ENCODE measurements at places on chromosomes 12 and 14.

DNA sequence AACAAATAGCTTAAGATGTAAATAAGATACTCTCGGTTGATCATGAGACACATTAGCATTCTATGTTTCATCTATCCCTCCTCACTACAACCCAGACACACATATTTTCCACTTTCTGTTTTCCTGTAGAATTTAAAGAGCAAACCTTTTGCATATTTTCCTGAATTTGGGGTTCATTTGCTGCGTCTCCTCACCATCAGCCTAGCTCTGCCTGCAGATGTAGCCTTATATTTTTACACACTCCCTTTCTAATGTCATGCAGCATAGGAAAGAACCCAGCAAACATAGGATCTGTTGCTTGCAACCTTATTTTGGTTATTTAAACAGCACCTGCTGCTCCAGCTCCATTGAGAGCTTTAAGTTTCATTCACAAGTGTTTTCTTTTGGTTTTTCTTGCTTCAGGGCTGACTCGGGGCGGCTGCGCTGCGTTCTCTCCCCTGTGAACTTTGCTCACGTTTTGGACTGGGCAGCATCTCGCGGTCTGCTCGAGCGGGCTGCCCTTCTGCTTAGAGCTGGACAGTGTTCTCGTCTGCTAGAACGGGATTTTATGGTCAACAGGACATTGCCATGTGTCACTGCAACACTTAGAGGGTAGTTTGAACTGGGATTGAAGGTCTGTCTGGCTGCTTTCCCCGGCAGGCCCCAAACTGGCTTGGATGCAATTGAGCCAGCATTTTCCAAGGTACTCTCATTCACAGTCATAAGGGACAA lies 57.8 kb upstream of the VRK1 start:
- no peak for DNase-seq

DNA sequence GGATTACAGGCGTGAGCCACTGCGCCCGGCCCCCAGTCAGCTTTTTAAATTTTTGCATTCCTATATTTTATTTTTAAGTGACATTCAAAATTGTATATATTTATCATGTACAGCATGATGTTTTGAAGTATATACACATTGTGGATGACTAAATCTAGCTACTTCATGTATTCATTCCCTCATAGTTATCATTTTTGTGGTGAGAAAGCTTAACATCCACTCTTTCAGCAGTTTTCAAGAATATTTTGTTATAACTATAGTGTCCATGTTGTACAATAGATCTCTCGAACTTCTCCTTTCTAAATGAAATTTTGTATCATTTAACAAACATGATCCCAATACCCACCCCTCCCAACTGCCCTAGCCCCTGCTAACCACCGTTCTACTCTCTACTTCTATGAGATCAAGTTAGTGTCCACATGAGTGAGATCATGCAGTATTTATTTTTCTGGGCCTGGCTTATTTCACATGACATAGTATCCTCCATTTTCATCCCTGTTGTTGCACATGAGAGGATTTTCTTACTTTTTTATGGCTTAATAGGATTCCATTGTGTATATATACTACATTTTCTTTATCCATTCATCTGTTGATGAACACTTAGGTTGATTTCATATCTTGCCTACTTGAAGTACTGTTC lies 8.8 kb upstream of the HEBP1 start:
- no peak for DNase-seq

DNA sequence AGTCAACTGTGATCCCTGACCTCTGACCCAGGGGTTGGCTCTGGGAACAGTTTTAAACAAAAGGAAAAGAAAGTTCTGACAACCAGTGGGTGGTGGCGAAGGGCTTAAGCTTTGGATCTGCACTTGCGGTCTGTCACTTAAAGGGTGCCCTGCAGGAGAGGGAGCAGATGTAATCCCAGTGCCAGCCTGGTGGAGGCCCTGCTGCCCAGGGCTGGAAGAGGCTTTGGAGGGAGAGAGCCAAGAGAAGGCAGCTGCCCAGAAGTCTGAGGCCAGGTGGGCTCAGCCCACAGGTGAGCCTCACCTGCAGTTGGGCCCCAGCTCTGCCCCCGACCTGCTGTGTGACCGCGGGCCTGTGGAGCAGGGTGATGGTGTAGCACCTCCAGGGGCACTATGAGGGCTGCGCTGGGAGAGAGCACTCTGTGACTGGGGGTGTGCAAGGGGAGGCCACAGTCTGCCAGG lies 19.1 kb downstream of the SH2B3 start:
- no peak for DNase-seq

- no peak for DNase-seq
Observed at GRCh38 chr12:31749024-31749704, 20.3 kb upstream of the AMN1 start.

DNA sequence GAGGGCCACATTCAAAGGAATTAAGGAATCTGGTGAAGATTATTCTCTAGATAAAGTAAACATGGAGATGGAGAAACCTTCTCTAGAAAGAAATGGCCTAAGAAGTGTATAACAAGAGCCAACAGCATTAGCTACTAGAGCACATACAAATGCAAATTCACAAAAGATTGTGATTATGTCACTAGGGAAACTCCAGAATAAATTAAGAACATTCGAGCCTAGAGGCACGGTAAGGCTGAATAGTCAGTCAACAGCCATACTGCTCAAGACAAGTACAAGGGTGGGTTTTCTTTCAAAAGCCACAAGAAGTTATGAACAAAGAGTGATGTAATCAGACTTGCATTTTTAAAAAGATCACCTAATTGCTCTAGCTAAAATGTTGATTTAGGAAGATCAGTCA lies 25.4 kb downstream of the PPP4R3A start:
- no peak for DNase-seq

DNA sequence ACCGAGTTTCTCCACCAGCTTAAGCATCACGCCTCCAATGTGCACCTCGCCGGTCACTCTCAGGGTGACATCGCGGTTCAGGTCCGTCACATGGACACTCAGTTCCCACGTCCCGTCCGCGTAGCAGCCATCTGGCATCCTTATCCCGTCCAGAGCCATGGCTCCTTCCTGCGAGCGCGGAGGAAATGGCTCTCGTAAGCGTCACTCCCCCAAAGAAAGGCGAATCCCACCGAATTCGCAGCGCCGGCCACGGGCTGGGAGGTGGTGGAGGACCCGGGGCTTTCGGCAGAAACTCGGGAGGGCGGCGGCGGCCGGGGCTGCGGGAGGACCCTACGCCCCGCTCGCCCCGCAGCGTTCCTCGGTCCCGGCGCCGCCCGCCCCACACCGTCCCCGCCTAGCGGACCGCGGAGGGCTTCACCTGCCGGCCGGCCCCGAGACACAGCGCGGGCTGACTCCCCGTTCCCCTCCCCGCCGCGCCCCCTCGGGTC lies 396 bp downstream of the FERMT2 start:
- DNase-seq, result no peak

DNA sequence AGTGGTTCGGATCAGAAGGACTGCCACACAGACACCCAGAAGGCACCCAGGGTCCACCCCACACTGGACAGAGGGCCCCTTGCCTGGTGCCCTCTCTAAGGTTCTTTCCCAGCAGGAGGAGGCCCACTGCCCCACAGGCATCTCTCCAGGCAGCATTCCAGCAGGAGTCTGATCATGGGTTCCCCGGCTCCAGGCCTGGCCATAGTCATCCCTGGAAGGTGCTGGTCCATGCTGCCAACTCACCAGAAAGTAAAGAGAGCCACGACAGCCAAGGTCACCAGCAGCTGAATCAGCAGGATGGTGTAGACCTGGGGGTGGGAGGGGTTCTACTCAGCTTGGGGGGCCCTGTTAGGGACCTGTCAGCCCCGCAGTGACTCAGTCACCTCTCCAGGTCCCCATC lies 6.4 kb downstream of the FAIM2 start:
- DNase-seq, result no peak

DNA sequence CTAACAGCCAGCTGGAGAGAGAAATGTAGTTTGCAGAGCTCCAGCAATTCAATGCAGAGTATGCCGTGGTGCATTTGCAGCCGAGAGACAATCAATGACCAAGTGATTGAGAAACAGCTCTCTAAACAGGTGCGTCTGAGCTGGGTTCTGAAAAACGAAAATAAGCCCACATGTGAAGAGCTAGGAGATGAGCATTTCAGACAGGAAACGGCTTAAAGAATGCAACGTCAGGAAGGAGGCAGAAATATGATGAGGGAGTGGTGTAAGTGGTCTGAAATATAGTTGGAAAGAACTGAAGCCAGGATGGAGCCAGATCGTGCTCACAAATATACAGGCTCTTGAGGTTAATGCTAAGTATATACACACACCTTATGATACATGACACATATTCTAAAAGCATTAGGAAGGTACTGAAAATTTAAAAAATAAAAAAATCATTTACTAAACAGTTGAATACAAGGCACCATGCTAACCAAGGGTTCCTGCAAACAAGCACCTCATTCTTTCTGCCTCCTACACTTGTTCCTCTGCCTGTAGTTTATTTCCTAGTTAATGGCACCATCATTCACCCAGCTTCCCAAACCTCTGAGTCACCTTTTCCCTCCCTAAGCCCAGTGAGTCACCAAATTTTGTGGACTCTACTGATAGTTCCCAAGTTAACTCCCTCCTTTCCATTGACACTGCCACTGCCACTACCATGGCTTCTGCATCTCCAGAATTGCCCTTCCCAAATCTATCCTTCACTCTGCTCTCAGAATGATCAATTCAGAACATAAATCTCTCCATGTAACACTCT lies 2.3 kb upstream of the GARIN2 start:
- DNase-seq, result no peak

DNA sequence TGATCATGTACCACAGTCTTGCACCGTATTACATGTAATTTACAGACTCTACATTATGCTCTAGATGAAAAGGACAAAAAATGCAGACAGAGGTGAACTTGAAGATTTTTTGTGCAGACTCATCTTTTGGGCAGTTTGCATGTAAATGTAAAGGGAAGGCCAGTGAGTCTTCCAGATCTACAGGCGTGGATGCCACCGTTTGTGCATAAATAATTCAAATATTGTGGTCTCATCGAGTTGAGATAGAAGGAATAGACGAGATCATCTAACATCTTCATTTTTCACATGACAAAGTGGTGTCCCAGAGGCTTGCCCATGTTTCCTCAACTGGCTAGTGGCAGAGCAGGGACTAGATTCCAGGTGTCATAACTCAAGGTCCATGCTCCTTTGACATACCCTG lies 125.2 kb downstream of the ALX1 start:
- no peak for DNase-seq

GRCh38 chr12:25311506-25311905 lies 60.8 kb upstream of the KRAS start:
- DNase-seq, result no peak

DNA sequence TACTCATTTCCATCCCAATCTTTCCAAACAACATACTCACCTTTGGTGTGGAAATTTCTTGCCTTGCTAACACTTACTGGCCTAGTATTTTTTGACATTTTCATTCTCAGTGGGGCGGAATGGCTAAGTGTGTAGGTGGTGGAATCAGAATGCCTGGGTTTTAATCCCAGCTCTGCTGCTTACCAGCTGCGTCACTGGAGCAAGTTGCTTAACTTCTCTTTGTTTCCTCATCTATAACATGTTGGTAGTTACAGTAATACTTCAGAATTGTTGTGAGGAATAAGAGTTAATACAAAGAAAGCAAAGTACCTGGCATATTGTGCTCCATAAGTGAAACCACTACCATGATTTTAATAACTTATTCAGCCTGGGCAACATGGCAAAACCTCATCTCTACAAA lies 3.0 kb upstream of the FAM177A1 start:
- DNase-seq, result no peak

GRCh38 chr14:90567991-90568390 lies 171.2 kb downstream of the CALM1 start:
- peak; percentile 46 for DNase-seq

GRCh38 chr14:99040052-99040451 lies 231.9 kb downstream of the BCL11B start:
- no peak for DNase-seq

DNA sequence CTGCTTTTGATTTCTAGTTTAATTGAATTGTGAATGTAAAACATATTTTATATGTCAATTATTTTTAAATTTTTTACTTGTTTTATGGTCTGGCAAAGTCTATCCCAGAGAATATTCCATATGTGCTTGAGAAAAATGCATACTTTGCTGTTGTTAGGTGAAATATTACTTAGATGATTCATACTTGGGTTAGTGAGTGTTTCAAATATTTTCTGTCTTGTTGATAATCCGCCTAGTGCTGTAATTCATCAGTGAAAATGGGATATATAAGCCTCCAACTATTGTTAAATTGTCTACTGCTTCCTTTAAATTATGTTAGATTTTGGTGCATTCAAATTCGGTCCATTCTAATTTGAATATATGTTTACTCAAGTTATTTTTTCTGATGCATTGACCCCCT lies 395.5 kb downstream of the LRFN5 start:
- DNase-seq, result no peak

DNA sequence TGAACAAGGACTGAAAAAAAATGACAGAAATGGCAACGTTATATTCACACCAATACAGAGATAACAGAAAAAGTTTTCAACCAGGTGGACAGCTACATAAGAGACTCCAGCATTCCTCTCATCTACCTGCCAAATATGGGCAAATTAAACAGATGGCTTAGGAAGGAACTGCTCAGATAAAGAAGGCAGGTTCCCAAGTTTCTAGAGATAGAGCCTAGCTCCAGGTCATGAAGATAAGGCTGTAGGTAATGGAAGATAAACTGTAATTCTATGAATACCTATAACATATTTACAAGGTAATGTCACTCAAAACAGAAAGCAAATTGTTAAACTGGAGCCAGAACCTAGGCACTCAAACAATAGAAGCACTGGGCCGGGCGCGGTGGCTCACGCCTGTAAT lies 42.5 kb downstream of the GIT2 start:
- DNase-seq, result no peak

DNA sequence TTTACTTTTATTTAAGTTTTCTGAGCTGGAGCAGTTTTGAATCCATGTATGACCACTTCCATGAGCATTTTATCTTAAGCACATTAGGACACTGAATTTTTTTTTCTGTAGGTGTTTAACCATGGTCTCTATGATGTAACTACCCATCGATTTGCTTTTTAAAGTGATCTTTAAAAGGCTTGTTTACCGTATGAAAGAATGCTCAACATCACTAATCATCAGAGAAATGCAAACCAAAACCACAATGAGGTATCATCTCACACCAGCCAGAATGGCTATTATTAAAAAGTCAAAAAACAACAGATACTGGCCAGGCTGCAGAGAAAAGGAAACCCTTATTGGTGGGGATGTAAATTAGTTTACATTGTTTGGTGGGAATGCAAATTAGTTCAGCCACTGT lies 23.0 kb downstream of the GLRX5 start:
- no peak for DNase-seq

- DNase-seq, result no peak
Observed at GRCh38 chr12:120062976-120063579, 53.5 kb downstream of the RAB35 start.

- no peak for DNase-seq
Observed at GRCh38 chr12:105967038-105967776, 171.5 kb downstream of the NUAK1 start.

DNA sequence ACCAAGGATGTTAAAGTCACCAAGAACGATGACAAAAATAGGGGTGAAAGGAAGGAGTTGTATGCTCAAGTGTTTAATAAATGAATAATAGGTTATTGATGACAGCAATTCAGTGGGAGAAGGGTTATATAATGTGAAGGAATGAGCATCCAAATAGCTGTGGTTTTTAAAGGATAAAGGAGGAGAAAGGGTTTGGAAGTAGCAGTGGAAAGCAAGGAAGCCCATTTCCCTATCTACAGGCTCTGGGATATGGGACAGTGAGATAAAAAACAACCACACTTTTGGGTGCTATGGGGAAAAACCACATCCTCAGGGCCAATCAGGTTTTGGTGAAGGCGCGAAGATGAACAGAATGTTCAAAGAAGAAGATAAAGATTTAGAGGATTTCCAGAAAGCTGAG lies 258.6 kb downstream of the ZFP36L1 start:
- no peak for DNase-seq
